ENCODE measurements at places on chromosomes 11 and 22.

DNA sequence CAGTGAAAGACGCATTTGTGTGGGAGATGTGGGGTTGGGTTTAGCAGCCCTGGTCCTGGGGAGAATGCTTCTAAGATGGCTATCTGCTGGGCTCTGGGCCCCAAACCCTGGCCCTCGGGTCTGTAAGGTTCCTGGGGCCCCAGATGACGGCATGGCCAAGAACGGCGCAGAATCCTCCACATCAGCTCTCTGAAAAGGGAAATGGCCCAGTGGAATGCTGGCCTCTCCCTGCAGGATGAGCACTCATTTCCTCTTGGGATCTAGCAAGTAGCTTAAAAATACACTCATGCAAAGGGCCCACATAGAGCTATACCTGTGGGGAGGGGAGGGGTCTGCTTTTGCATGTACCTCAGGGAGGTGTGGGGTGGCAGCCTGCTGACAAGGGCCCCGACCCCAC is 37.5 kb upstream of the LINC01488 start:
- no peak for DNase-seq

DNA sequence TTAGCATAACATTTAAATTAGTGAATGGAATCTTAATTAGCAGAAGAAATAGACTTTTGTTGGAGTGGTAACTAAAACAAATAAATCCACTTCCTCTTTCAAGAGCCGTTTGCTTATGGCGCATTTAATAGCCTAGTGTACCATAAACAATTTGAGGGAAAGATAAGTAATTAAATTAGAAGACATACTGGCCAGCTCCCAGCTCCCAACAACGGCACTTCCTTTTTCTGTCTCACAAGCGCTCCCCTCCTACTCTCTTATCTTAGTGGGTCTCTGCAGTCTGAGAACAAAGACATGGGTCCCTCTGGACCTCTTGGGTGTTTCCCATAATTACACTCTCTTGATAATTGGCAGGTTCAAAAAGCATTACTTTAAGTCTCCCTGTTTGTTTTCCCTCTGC is 146.0 kb downstream of the OPCML start:
- no peak for DNase-seq

DNA sequence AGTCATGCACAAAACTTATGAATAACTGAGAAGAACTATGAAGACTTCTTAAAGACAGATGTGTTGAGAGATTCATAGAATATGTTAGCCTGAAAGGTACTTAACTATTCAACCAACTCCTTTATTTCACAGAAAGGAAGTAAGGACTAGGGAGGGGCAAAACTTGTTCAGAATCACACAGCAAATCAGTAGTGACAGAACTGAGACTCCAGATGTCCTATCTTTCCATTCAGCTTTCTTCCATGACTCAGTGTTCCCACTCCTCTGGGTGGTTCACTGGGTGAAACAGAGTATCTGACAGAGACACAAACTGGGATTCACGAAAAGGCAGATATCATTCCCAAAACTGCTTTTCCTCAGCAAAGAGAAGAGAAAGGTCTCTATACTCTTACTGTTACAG is 1053.3 kb downstream of the DLG2 start:
- DNase-seq = no peak

DNA sequence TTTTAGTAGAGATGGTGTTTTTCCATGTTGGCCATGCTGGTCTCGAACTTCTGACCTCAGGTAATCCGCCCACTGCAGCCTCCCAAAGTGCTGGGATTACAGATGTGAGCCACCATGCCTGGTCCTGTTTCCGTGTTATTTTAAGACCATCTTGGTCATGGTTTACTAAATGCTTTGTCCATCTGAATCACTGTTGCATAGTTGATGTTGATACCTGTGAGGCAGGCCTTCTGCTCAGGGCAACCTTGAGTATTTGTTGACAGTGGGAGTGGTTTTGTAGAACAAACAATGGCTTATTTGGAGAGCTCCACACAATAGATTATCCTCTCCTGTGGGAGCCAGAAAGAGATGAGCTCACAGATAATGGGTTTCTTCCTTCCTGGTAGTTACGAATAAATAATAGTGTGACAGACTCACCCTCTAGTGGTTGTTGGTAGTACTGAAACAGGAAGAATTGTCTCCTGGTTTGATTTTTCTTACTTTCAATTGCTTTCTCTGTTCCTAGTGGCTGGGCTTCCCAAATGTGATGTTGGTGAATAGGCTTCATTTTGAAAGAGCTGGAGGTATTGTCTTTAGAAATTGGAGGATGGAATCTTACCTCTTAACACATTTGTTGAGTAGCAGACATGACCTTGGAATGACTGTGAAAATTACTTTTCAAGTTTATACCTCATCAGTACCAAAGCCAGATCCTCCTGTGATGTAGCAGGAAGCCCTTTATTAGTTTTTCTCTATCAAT is 39.0 kb downstream of the CTNND1 start:
- no peak for DNase-seq

GRCh38 chr11:128796270-128796669 is 70.8 kb downstream of the KCNJ1 start:
- DNase-seq = no peak

- DNase-seq = no peak
Measured at GRCh38 chr11:87351676-87352075, 313.9 kb downstream of the TMEM135 start.

GRCh38 chr22:48891688-48892577 is 935.7 kb downstream of the BRD1 start:
- DNase-seq = no peak

GRCh38 chr11:78170874-78171549 is 17.4 kb downstream of the KCTD21 start:
- DNase-seq = no peak

DNA sequence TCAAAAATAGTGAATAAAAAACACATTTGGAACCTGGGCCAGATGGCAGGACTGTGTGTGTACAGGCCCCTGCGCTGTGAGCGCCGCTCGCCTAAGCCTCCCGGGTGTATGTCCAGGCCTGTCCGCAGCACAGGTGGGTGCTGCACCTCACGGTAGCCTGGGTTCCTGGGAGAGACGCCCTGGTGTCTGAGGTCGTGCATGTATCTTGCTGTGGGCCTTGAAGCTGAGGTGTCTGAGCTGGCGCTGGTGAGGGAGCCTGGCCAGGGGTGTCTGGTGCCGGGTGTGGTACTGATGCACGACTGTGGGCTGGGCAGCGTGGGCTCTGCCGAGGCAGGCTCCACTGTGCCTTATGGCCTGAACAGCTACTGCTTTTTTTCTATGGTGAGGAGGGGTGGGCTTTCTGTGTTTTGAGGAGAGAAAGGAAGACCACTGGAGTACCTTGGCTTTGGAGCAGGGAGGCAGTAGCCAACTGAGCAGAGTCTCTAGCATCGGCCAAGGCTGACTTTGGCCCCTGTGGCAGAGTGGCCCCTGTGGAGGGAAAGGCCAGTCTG is 4.2 kb upstream of the ZDHHC8 start:
- DNase-seq = no peak

- no peak for DNase-seq
Measured at GRCh38 chr11:71120471-71120896, 131.9 kb downstream of the SHANK2 start.

GRCh38 chr11:3195251-3196160 is 23.1 kb downstream of the MRGPRG start:
- no peak for DNase-seq

DNA sequence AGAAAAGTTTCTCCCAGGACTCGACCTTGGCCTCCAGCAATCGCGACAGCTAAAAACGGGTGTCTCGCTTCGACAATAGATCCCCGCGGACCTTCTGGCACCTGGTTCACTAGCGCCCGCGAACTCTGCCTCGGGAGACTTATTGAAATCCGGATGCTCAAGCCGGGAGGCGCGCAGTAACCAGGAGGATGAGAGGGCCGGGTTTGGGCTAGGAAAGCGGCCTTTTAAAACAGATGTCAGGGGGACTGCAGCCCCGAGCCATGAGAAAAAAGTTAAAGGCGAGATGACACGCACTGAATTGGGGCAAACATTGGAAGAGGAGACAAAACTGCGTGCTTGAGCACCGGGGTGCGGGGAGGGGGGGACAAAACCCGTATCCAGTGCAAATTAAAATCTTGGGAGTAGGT is 637 bp upstream of the ZBTB16 start:
- no peak for DNase-seq

- no peak for DNase-seq
Measured at GRCh38 chr11:129277198-129277843, 85.2 kb upstream of the ARHGAP32 start.

- DNase-seq = no peak
Measured at GRCh38 chr11:119540370-119541125, 117.6 kb upstream of the THY1 start.

DNA sequence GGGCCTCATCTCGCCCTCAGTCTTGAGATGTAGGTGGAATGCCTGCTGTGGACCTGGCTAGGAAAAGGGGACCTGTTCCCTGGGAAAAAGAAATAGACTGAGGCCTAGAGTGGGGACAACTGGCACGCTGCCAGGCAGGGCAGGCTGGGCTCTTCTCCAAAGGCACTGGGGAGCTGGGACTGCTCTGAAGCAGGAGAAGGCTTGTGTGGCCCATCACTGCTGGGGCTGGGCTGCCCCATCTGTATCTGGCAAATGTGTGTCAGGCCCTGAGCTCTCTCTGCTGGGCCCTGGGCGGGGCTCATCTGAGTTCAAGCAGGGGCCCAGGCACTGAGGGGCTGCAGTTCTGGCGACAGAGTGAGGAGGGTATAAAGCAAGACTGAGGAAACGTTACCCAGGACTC is 32.9 kb downstream of the ARVCF start:
- DNase-seq = no peak

Data from thoracic aorta (tissue), 2 donors.